ENCODE measurements at places on chromosomes 1 and 21.

DNA sequence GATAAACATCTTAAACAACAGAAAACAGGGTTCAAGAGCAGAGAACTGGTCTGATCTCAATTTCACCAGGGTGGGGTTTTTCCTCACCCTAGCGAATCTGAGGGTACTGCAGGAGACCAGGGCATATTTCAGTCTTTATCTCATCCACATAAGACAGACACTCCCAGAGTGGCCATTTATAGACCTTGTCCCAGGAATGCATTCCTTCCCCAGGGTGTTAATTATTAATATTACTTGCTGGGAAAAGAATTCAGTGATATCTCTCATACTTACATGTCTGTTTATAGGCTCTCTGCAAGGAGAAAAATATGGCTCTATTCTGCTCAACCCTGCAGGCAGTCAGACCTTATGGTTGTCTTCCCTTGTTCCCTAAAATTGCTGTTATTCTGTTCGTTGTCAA is 84.1 kb downstream of the LYPLAL1 start:
- H3K36me3 ChIP-seq: no peaks in the 10 kb centered on the region
- DNase-seq: no peak
- H3K27me3 ChIP-seq: no peaks in the 10 kb centered on the region
- H3K4me3 ChIP-seq: no peak overlapping the region

DNA sequence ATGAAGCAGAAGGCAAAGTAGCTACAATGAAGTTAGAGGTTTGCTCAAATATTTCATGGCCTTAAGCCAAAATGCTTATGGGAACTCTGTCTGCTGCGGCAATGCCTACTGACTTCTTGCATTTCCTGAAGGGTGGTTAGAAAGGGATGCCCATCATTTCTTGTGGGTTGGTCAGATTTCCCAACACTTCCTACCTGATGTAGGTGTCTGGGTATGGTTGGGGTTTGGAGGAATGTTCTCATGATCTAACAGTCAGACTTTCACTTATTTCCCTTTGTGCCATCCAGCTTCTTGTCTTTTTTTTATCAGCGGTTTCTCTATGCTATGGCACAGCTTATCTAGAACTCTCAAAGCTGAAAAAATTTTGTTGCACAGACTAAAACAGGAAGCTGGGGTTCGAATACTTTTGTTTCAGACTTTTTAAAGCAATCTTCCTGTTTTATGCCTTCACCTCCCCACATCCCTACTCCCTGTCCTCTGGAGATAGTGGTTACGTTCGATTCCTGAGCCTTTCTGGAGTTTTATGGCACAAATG is 307.7 kb downstream of the USP25 start:
- H3K36me3 ChIP-seq: no peaks in the 10 kb centered on the region
- no peaks in the 10 kb centered on the region for H3K27me3 ChIP-seq
- no peak overlapping the region for H3K27ac ChIP-seq
- H3K4me3 ChIP-seq: no peak overlapping the region
- H3K4me1 ChIP-seq: no peaks in the 10 kb centered on the region

- no peaks in the 10 kb centered on the region for H3K36me3 ChIP-seq
- no peaks in the 10 kb centered on the region for H3K27me3 ChIP-seq
- no peak for DNase-seq
- no peak overlapping the region for H3K4me3 ChIP-seq
Measured at GRCh38 chr1:168700575-168701268, 28.3 kb downstream of the DPT start.

DNA sequence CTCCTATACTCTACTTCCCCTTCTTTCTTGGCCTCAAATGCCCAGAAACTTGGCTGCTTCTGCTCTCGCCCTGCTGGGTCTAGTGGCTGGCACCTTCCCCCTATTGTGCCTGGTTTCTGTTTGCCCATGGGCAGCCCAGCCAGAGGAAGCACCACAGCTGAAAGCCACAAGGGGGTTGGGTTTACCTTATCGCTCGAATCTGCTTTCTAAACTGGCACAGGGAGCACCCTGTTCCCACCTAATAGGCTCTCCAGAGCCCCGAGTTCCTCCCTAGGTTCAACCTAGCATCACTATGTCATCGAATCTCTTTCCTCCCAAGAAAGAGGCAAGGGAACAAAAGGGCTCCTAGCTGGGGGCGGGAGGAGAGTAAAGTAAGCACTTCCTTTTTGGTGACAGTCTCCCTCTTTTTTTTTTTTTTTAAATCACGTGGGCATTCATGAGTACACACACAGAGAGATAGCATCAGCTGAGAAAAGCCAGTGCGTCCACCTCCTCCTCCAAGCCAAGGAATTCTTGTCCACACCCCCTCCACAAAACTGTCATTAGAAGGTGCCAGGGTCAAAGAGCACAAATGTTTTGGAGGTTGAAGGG is 72.8 kb downstream of the PLEKHA6 start:
- H3K27ac ChIP-seq: peak overlapping the region; percentile 61
- DNase-seq: peak; percentile 51
- H3K27me3 ChIP-seq: peaks cover 4% of the 10 kb centered on the region
- H3K36me3 ChIP-seq: no peaks in the 10 kb centered on the region
- peak overlapping the region; percentile 76 for H3K4me3 ChIP-seq

GRCh38 chr1:248821101-248821500 is 4.6 kb downstream of the SH3BP5L start:
- peaks cover 46% of the 10 kb centered on the region for H3K4me1 ChIP-seq
- no peak for DNase-seq
- H3K36me3 ChIP-seq: no peaks in the 10 kb centered on the region
- no peaks in the 10 kb centered on the region for H3K27me3 ChIP-seq

DNA sequence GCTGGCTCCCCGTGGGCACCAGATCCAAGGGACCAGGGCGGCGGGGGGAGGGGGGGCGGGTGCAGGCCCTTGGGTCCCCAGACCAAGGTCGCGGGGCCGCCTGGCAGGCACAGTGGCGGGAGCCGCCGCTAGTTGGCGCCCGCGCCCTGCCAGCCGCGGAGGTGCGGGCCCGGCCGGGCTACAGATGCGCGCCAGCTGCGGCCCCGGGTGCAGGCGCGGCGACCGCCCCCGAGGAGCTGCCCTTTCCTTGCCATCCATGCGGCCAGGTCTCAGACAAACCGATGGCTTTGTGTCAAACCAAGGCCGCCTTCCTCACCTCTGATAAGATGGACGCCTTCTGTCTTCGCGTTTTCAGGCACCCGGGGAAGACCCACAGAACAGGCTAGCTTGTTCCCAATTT is 2.2 kb upstream of the RUNX3 start:
- H3K27ac ChIP-seq: no peak overlapping the region
- H3K27me3 ChIP-seq: no peaks in the 10 kb centered on the region
- peaks cover 20% of the 10 kb centered on the region for H3K4me1 ChIP-seq
- H3K4me3 ChIP-seq: no peak overlapping the region

DNA sequence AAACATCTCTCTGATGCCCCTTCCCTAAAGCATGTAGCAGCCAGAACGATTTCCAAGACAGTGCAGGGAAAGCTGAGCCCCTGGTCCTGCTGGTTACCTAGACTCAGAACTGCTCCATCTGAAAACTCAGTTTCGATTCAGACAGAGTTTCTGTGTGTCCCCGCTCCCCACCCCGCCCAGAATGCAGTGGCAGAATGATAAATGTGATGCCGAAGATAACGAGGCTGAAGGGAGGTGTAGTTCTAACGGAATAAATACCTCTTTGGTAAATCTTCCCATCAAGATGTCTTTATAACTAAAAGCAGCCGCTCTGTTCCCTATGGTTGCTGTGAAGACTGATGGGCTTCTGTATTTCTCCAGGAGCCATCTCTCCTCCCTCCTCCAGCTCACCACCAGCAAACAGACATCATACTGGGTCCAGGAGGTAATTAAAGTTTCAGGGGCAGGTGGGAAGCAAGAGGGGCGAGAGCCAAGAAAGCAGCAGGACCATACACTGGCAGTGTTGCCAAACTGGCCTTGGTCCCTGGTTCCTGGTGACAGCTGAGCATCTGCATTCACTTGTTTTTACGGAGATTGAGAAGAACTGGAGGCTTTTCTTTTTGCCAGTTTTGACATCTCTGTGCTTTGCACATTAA is 76.9 kb downstream of the DDX20 start:
- no peak for DNase-seq
- no peak overlapping the region for H3K27ac ChIP-seq
- H3K27me3 ChIP-seq: no peaks in the 10 kb centered on the region
- H3K4me3 ChIP-seq: no peak overlapping the region
- H3K4me1 ChIP-seq: no peaks in the 10 kb centered on the region

DNA sequence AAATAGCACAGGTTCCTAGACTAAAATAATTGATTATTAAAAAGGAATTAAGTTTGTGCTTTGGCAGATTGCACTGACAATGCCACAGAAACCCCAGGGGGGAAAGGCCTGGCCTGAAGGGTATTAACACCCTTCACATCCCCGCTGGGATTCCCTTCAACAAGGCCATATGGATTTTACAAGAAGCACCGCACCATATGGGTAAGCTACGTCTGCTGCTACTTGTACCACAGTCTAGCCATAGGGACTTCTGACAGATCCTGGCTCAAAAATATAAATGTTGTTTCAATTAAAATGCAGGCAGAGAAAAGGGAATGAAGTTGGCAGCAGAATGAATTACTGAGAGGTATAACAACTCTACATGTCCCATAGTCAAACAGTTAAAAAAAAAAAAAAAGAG is 101.0 kb downstream of the DENND1B start:
- H3K4me1 ChIP-seq: no peaks in the 10 kb centered on the region
- no peaks in the 10 kb centered on the region for H3K27me3 ChIP-seq
- DNase-seq: no peak
- H3K4me3 ChIP-seq: no peak overlapping the region

DNA sequence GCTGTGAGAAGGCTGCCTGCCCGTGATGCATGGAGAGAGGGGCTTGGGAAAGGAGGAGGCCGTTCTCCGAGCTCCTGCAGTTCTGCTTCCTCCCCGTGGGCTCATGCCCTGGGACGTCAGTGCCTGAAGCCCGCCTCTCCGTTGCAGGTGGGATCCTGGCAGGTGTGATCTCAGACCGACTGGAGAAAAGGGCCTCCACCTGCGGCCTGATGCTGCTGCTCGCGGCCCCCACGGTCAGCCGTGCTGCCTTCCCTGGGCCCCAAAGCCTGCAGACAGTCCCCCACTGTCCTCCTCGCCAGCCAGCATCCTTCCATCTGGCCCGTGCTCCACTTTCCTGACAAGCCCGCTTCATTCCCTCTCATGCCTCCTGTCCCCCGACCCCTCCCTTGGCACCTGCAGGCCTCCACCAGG is 50.9 kb downstream of the SLC37A1 start:
- H3K4me3 ChIP-seq: no peak overlapping the region
- no peaks in the 10 kb centered on the region for H3K27me3 ChIP-seq
- no peak overlapping the region for H3K27ac ChIP-seq
- H3K36me3 ChIP-seq: peaks cover 80% of the 10 kb centered on the region
- H3K4me1 ChIP-seq: no peaks in the 10 kb centered on the region

GRCh38 chr1:119974013-119974412 is 77.7 kb upstream of the ADAM30 start:
- no peaks in the 10 kb centered on the region for H3K4me1 ChIP-seq
- peaks cover 25% of the 10 kb centered on the region for H3K36me3 ChIP-seq
- H3K27ac ChIP-seq: no peak overlapping the region
- no peaks in the 10 kb centered on the region for H3K27me3 ChIP-seq
- no peak for DNase-seq

GRCh38 chr1:231193710-231194340 is 32.0 kb downstream of the TRIM67 start:
- no peaks in the 10 kb centered on the region for H3K4me1 ChIP-seq
- no peaks in the 10 kb centered on the region for H3K36me3 ChIP-seq
- H3K4me3 ChIP-seq: no peak overlapping the region

GRCh38 chr1:152162792-152163463 is 3.9 kb upstream of the RPTN start:
- H3K27ac ChIP-seq: no peak overlapping the region
- no peaks in the 10 kb centered on the region for H3K4me1 ChIP-seq
- DNase-seq: no peak
- H3K27me3 ChIP-seq: no peaks in the 10 kb centered on the region

DNA sequence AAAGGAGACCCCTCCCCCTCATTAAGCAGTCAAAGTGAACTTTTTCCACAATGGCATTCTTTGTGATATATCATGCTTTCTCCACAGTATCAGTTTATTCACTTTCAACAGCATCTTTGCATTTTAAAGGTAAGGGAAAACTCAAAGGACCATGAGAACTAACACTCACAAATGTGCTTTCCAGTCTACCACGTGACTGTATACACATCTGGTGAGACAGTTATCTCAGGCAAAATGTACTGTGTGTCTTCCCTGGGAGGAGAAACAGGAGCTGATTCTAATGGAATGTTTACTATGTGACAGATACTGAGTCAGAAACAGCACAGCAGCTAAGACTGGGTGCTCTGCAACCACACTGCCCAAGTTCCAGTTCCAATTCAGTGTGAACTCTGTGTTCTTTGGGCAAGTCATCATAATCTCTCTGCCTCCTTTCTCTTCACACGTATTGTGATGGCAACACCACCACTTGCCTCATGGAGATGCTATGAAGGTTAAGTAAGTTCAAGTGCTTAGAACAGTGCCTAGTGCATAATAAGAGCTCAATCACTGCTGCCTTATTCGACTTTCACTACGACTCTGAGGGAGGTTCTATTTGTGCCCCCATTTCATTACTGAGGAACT is 79.0 kb downstream of the SLC45A1 start:
- H3K27ac ChIP-seq: peak overlapping the region; percentile 10
- peaks cover 38% of the 10 kb centered on the region for H3K4me1 ChIP-seq
- H3K4me3 ChIP-seq: no peak overlapping the region
- no peaks in the 10 kb centered on the region for H3K36me3 ChIP-seq
- DNase-seq: no peak

DNA sequence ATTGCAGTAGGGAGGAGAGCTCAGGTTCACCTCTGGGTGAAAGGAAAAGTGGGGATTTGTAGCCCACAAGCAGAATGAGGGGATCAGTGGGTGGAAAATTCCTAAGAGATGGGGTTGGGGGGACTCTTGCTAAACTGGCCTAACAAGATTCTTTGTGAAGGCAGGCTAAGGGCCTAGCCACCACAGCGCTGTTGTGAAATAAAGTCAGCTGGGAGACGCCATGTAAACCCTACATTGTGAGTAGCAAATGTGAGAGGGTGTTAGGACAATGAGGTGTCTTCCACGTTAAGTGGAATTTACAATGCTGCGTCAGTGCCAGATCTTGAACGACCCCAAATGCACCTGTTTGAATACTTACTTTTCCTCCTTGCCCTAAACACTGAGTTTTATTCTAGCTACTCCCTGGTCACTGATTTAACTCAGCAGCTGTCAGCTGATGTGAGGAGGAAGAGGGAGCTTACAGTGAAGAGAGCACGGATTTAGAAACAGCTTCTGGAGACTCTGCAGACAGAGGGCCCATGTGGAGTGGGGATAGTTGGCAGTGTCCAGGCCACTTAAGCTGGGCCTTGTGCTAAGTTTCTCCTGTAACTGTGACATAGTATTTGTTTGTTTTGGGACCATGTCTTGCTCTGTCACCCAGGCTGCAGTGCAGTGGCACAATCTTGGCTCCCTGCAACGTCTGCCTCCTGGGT is 17.3 kb downstream of the PDPN start:
- H3K27me3 ChIP-seq: no peaks in the 10 kb centered on the region
- no peak overlapping the region for H3K4me3 ChIP-seq
- H3K36me3 ChIP-seq: no peaks in the 10 kb centered on the region
- no peak overlapping the region for H3K27ac ChIP-seq

- H3K27ac ChIP-seq: no peak overlapping the region
- no peak overlapping the region for H3K4me3 ChIP-seq
- DNase-seq: no peak
Measured at GRCh38 chr21:25560271-25560685, 47.0 kb downstream of the MRPL39 start.

GRCh38 chr1:167798952-167799351 is 77.2 kb downstream of the MPZL1 start:
- no peak overlapping the region for H3K4me3 ChIP-seq
- DNase-seq: no peak
